ENCODE measurements at places on chromosomes 6 and 20. TPM values are rescaled to one million over a fixed set of nuclear protein-coding genes. Genes with fewer than 3 reads are reported as not detected.

- no peak for DNase-seq
Measured at GRCh38 chr6:150001295-150002008, 23.9 kb downstream of the RAET1L start.

DNA sequence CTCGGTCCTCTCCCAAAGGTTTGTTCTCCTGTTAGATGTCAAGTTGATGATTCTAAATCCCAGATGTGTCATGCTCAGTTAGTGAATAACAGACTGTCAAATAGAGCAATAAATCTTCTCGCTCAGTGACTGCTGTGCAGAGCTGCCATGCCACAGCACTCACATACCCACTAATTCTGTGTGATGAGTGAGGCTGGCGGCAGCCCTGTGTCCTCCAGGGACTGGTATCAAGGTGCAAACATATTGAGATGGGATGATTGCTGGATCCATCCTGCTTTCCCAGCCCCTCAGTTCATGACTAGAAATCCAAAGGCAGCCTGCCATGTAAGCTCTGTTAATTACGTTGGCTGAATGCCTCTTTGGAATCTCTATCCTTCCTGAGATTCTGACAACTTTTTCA, 103.9 kb downstream of the OLIG3 start:
- no peak for DNase-seq

Gene MC3R
- not detected for total RNA-seq

- DNase-seq = no peak
Measured at GRCh38 chr20:8798505-8798904, 270.4 kb upstream of the PLCB4 start.

Gene SLC17A9
- total RNA-seq = 2.8 TPM

Gene UST
- total RNA-seq = 16.5 TPM

Gene DLGAP4
- 74.4 TPM for total RNA-seq

DNA sequence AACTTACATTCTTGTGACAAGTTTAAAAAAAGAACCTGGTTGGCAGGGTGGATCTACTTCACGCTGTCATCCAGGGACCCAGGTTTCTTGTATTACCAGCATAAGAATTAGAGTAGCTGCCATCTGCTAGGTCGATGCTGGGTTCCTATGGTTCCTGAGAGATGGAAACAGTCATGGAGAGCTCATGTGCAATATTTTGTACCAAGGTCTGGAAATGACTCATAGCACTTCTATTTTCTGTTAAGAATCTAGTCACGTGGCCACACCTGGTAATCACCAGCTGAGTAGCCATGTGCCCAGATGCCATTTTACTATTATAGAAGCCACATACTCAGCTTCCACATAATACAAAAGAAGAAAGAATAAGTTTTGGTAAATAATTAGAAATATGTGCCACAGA, 171.3 kb downstream of the CD83 start:
- DNase-seq = no peak

DNA sequence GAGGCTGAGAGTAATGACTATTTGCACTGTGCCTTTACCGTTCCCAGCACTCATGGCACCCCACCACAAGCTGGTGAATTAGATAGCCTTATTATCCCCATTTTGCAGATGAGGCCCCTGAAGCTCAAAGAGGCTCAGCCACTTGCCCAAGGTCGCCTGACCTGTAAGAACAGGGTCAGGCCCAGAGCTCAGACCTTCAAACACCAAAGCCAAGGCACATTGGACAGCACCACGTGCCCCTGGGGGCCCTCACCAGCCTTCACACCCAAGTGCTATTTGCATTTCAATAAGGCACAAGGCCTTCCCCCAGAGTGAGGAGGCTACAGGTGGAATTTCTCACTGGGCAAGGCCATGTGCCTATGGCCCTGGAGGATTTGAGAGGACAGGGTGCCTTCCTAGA, 14.2 kb upstream of the C6orf132 start:
- DNase-seq = no peak

- no peak for DNase-seq
Measured at GRCh38 chr6:2187826-2188225, 57.6 kb downstream of the GMDS start.

- no peak for DNase-seq
Measured at GRCh38 chr6:142457638-142458406, 156.0 kb downstream of the ADGRG6 start.

DNA sequence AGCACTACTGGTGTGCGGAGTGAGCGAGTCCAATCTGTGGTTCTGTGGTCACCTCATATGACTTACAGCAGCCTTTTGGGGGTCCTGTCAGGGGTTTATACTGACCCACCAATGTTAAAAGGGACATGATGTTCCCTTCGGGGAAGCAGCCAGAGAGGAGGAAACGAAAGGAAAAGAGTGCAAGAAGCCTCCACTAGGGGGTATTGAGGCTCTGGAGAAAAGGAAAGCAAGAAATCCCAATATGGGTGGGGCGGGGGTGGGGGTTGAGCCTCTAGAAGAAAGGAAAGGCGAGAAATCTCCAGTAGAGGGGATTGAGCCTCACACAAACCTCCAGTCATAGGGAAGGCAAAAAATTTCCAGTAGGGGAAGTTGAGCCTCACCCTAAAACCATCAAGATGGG, 249.3 kb upstream of the ECI2 start:
- no peak for DNase-seq

GRCh38 chr20:49865559-49865958, 49.8 kb downstream of the SPATA2 start:
- no peak for DNase-seq

DNA sequence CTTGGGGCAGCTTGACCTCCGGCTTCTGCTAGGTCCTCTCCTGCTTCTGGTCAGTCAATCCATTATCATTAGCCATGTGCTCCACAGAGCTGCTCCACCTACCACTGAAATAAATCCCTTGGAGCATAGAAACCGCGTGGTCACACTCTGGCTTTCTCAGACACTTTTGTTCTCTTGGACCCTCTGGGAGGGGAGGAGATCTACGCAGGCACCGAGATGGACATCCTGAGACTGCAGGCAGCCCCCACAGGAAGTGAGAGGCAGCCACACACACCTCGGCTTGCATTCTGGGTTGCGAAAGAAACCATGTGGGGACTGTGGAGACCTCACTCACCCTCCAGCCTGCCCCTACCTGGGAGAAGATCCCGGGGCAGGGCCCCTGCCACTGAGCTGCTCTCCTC, 79.5 kb downstream of the FYN start:
- DNase-seq = no peak

- no peak for DNase-seq
Measured at GRCh38 chr6:82178759-82179112, 68.8 kb downstream of the IBTK start.

DNA sequence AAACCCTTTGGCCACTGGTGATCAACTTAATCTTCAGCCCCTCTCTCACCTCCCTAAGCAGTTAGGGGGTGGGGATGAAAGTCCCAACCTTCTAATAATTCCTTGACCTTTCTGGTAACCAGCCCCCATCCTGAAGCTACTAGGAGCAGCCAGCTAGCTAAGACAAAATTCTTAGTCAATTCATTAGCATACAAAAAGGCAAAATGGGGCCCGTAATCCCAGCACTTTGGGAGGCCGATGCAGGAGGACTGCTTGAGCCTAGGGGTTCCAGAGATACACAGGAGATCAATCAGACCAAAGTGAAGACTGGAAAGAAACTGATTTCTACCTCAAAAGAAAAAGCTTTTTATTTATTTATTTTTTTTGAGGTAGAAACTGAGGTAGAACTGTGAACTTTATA, 1.8 kb downstream of the ASCC3 start:
- DNase-seq = no peak

- DNase-seq = no peak
Measured at GRCh38 chr6:16885411-16886160, 124.3 kb upstream of the ATXN1 start.

Gene AIF1
- 13.3 TPM for total RNA-seq

Gene LTB
- 1.8 TPM for total RNA-seq

Gene NEURL2
- total RNA-seq = 12.5 TPM

- no peak for DNase-seq
Measured at GRCh38 chr6:29552512-29553051, 7.0 kb downstream of the UBD start.

- no peak for DNase-seq
Measured at GRCh38 chr20:45218124-45218523, 3.0 kb upstream of the SEMG2 start.

Gene MUC22
- not detected for total RNA-seq

GRCh38 chr6:52307900-52308372, 23.4 kb upstream of the MCM3 start:
- no peak for DNase-seq

Gene TFAP2D
- not detected for total RNA-seq

Gene APMAP
- 53.7 TPM for total RNA-seq

DNA sequence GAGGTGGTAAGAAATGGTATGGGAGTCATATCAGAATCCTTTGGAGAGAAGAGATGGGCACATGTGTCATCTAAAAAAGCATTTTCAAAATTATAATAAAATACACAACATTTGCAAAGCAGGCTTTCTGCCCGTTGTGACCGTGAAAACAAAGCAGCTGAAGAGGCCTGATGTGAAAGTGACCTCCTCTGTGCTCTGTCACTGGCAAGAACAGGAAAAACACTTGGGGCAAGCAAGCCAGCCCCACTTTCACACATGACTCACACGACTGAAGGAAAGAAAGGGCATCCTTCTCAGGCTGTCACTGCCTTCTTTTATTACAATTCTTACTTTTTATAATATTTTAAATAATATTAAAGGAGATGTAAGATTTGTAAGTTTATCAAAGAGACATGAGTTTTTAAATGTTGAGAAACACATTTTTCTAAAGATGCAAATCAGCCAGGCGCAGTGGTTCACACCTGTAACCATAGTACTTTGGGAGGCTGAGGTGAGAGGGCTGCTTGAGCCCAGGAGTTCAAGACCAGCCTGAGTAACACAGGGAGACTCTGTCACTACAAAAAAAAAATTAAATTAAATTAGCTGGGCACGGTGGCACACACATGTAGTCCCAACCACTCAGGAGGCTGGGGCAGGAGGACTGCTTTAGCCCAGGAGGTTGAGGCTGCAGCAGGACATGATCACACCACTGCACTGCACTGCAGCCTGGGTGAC, 143.7 kb downstream of the BTBD9 start:
- no peak for DNase-seq

Gene PACSIN1
- 0.46 TPM for total RNA-seq

DNA sequence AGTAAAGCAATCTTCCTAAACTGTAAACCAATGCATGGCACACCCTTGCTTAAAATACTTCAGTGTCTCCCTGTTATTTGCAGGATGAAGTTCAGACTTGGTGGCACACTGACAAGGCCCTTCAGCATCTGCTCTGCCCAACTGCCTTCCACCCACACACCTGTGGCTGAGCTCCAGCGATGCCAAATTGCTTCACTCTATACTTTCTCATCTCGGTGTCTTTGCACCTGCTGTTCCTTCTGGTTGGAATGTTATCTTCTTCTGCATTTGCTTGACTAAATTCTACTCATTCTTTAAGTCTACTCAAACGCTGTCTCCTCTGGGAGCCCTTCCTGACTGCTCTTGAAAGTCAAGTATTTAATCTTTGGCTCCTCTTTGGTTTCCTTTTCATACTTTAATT, 100.1 kb upstream of the SUPT3H start:
- DNase-seq = no peak

GRCh38 chr20:60011512-60012507, 53.6 kb downstream of the CDH26 start:
- DNase-seq = no peak

- DNase-seq = peak; percentile 75
Measured at GRCh38 chr6:121849477-121849876, 414.0 kb downstream of the GJA1 start.

GRCh38 chr6:35919827-35920751, 809 bp downstream of the SRPK1 start:
- DNase-seq = no peak

GRCh38 chr6:108635505-108636226, 74.9 kb downstream of the FOXO3 start:
- no peak for DNase-seq

DNA sequence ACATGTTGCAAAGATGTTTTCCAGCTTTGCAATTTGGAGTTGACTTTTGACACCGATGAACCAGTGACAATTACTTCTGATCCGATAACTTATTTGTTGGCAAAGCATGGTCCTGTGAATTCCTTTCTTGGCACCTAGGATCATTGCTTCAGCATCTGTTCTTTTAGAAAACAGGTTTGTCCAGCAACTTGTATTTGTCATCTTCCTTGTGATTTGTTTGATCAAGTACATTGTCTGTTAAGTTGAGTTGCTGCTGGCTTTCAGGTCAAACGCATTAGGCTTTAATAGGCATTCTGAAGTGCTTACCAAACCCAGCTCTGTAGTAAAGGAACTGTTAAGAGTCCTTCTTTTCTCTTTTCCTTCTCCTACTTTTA, 192.4 kb upstream of the ZNF217 start:
- DNase-seq = no peak

Gene LRRN4
- 72.5 TPM for total RNA-seq

DNA sequence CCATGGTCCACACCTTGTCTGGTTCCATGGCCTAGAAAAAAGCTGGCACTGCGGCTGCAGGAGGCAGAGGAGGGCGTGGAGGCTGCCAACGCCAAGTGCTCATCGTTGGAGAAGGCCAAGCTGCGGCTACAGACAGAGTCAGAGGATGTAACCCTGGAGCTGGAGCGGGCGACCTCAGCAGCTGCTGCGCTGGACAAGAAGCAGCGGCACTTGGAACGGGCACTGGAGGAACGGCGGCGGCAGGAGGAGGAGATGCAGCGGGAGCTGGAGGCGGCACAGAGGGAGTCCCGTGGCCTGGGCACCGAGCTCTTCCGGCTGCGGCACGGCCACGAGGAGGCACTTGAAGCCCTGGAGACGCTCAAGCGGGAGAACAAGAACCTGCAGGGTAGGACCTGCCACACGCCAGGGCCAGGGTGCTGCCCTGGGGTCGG, 43.4 kb downstream of the MYH7B start:
- DNase-seq = no peak

GRCh38 chr6:125273965-125274364, 27.8 kb downstream of the HDDC2 start:
- DNase-seq = no peak

DNA sequence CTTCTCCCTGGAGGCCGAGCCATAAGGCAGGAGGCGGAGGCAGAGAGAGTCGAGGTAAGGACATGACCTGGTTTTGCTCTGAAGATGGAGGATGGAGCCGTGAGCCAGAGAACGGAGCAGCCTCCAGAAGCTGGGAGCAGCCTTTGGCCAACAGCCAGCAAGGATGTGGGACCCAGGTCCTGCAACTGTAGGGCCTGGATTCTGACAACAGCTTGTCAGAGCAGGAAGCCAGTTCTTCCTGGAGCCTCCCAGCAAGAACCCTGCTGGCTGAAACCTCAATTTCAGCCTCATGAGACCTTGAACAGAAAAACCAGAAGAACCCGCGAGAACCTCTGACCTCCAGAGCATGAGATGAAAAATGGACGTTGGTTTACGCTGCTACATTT, 13.4 kb upstream of the MRGBP start:
- no peak for DNase-seq

Gene LY6G6F
- total RNA-seq = not detected

Data from ovary (tissue), 10 donors.